Articular chondrocyte of knee joint (primary cell): ENCODE measurements at places on chromosomes 6 and 20. TPM values are rescaled to one million over a fixed set of nuclear protein-coding genes. Genes with fewer than 3 reads are reported as not detected.

PERP gene
- total RNA-seq: 28.5 and 34.5 TPM in 2 replicates

PXDC1 gene
- total RNA-seq: 55.4 and 59.5 TPM in 2 replicates

TGM6 gene
- not detected in 2 replicates for total RNA-seq

PCNA gene
- 63.5 and 109 TPM in 2 replicates for total RNA-seq

LST1 gene
- not detected in 2 replicates for total RNA-seq

CCN2 gene
- total RNA-seq: 264 and 598 TPM in 2 replicates

SLC17A1 gene
- not detected in 2 replicates for total RNA-seq
